ENCODE measurements at places on chromosomes 12 and 14. TPM values are rescaled to one million over a fixed set of nuclear protein-coding genes. Genes with fewer than 3 reads are reported as not detected.

LRFN5 gene
- 0.97 TPM for total RNA-seq

ARMH4 gene
- 3.0 TPM for total RNA-seq

GALNT6 gene
- total RNA-seq: 32.2 TPM

ANO6 gene
- total RNA-seq: 91.5 TPM

TPH2 gene
- total RNA-seq: not detected

TEX22 gene
- 0.32 TPM for total RNA-seq

SLC7A8 gene
- total RNA-seq: 0.97 TPM

WNT5B gene
- 98.2 TPM for total RNA-seq

PLD4 gene
- not detected for total RNA-seq

USP44 gene
- 5.2 TPM for total RNA-seq

DACT1 gene
- 35.8 TPM for total RNA-seq

IGFBP6 gene
- 396 TPM for total RNA-seq

ASCL1 gene
- total RNA-seq: not detected

ART4 gene
- under 0.01 TPM for total RNA-seq

PRB4 gene
- total RNA-seq: not detected

PZP gene
- not detected for total RNA-seq

PRPH gene
- not detected for total RNA-seq

HNF1A gene
- total RNA-seq: not detected

EPYC gene
- total RNA-seq: not detected

RIPK3 gene
- total RNA-seq: 0.32 TPM

TCP11L2 gene
- 30.0 TPM for total RNA-seq

FAIM2 gene
- 3.9 TPM for total RNA-seq

GAS2L3 gene
- total RNA-seq: 24.5 TPM

CATSPERB gene
- not detected for total RNA-seq

TAS2R10 gene
- 0.86 TPM for total RNA-seq

RAB2B gene
- 41.0 TPM for total RNA-seq
